Metanephros (tissue), 2 donors: ENCODE measurements at places on chromosomes 5 and 9. TPM values are rescaled to one million over a fixed set of nuclear protein-coding genes. Genes with fewer than 3 reads are reported as not detected.

PCDHGA12 gene
- 10.0 TPM for total RNA-seq

SPAAR gene
- 1.8 TPM for total RNA-seq

LIX1 gene
- total RNA-seq, result 2.6 TPM

PDCD1LG2 gene
- 0.64 TPM for total RNA-seq

PPP3R2 gene
- 0.23 TPM for total RNA-seq
